ENCODE measurements at places on chromosomes 13 and 19.
A peak's percentile ranks its signal among the peaks of the same experiment; 100 is the strongest.

GRCh38 chr19:31392464-31392863, 43.2 kb upstream of the TSHZ3 start:
- no peak for DNase-seq

GRCh38 chr19:10852098-10852800, 4.0 kb downstream of the C19orf38 start:
- DNase-seq, result no peak

- peak; percentile 58 for DNase-seq
These were observed at the start of gene PHLDB3 for GRCh38 chr19:43504426-43505185. TSS of gene PHLDB3 (minus strand) at chr19:43504746. CDS start at chr19:43504118, 628 bp downstream.

DNA sequence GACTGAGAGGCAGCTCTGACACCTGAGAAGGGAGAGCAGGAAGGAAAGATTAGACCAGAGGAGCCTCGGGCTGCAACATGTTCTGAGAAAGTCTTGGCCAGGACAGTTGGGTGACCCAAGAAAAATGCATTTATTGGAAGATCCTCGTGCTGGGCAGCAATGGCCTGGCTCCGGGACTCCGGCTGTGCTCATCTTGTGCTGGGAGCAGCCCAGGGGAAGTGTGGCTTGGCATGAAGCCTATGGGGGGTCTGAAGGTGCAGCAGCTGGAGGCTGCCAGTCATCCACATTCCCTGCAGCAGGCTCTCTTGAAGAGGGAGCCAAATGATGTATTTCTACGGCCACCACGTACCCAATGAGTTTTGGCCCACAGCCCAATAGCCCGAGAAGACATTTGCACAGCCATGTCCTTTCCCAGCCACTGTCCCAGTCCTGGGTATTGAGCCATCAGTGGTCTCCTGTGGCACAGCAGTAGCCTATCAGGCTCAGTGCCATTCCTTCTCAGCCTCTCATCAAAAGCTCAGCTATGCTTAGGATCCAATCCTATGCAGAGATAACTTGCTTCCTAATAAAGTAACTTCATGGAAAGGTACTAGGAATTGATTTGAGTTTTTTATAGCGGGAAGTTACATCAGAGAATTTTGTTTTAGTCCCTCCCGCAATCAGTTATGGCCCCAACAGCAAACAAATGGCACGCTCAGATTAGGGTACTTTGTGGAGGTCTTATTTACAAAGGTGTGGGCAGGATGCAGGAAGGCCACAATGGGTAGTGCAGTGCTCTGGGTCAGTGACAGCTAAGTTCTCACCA, 76.0 kb upstream of the MEDAG start:
- no peak for DNase-seq

GRCh38 chr19:29667901-29668341, 2.7 kb downstream of the PLEKHF1 start:
- DNase-seq, result peak; percentile 62

DNA sequence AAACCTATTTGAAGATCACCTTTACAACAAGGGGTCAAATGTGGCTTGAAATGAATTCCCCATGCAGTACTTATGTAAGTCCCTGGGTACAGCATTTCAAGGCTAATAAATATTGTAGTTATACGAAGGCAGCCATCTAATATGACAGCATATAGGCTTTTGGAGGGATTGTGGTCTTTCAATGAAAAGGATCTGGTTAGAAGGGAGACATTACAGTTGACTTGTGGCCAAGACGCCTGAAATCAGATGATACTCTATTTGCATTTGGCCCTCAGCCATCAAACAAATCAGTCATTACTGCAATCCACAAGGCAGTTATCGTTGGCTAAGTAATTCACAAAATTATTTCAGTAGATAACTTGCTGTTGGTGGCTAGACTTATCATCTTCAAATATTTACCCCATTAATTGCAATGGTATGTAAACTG, 242.7 kb downstream of the DCLK1 start:
- DNase-seq, result no peak

GRCh38 chr13:57123681-57124080, 17.0 kb upstream of the PRR20A start:
- no peak for DNase-seq

GRCh38 chr19:16871871-16872270, 16.9 kb upstream of the F2RL3 start:
- DNase-seq, result no peak

DNA sequence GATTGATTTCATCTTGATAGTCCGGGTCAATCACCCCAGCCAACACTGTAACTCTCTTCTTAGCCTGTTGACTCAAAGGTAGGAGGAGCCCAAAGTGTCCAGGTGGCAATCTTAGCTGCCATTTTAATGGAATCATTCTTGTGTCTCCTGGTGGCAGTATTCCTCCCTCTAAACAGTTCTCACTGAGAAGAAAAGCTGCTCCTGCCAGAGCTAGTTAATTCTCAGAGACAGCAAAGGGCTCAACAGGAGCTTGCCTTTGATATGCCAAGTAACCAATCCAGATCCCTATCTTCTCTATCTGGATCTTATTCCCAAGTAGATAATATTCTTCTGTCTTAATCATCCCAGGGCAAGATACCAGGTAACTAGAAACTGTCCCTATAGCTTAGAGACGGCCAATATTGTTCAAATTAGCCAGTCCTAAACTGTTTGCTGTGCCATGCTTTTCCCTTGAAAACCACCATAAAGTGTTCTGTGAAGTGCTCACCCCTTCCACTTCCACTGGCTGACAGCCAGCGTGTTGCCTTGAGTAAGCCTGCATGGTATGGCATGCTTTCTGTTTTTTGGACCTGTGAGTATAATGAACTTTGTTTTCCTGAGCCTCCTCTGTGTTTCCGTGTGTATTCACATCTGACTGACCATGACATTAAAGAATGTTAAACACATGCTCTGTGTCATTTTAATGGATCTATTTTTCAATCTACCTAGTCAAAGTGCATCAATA, 463.7 kb upstream of the SLITRK5 start:
- no peak for DNase-seq

- no peak for DNase-seq
These were observed 9.0 kb downstream of the LMO7 start for GRCh38 chr13:75645141-75645540.

DNA sequence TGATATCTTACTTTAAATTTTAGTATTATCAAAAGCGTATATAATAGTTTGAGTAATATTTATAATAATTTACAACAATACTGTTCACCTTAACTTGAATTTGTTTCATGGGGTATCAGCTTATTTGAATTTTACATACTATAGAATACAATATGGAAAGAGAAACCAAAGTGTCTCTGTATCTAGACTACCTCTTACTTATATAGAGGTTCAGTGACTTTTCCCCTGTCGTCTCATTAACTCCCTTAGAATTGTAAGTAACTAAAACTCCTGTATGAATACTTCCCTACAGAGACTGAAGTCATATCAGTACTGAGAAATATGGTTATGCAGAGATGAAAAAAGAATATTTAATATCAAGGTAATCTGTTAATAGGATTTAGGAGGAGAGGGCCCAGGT, 26.8 kb downstream of the COG6 start:
- no peak for DNase-seq

DNA sequence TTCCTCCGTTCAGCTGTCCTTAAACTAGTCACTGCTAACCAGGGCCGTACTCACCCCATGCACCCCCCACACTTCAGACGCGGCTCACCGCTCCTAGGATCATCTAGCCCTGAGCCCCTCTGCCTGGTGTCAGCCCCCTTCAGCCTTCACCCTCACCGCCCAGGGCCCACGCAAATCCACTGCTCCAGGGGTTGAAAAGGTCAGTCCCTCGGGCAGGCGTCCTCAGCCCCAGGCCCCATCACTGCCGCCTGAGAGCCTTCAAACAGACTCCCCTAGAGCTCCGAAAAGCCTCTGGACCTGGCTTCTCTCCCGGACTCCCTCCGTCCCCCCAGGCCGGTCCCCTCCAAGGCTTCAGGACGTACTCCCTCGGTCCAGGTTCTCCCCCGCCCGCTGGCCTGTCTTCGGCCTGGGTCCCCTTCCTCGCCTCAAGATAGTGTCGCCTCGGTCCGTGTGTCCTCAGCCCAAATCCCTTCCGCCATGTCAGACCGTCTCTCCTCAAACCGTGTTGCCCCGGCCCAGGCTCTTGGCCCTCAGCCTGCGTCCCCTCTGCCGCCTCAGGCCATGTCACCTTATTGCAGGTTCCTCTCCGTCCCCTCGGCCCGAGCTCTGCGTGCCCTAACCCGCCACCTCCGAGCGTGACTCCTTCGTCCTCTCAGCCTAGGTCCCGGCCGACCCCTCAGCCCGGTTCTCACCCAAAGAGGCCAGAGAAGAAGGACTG, 553 bp downstream of the NAPA start:
- DNase-seq, result no peak

DNA sequence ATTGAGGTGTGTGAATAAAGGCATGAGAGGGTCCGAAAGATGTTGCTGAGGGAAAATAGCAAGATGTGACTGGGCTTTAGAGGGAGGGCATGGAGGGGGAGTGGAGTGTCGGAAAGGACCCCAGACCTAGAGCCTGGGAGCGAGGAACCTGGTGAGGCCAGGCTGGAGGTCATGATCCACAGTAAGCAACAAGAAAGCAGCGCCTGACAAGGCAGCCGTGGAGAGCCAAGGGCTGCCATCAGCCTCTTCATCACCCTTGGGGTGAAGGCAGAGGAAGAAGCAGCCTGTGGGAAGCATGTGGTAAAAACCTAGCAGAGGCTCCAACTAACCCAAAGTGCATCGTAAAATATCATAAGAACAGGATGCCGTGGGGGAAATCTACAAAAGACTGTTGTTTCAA, 162.8 kb upstream of the SOX1 start:
- DNase-seq, result no peak

GRCh38 chr19:32362318-32362691, 16.9 kb downstream of the ZNF507 start:
- no peak for DNase-seq

DNA sequence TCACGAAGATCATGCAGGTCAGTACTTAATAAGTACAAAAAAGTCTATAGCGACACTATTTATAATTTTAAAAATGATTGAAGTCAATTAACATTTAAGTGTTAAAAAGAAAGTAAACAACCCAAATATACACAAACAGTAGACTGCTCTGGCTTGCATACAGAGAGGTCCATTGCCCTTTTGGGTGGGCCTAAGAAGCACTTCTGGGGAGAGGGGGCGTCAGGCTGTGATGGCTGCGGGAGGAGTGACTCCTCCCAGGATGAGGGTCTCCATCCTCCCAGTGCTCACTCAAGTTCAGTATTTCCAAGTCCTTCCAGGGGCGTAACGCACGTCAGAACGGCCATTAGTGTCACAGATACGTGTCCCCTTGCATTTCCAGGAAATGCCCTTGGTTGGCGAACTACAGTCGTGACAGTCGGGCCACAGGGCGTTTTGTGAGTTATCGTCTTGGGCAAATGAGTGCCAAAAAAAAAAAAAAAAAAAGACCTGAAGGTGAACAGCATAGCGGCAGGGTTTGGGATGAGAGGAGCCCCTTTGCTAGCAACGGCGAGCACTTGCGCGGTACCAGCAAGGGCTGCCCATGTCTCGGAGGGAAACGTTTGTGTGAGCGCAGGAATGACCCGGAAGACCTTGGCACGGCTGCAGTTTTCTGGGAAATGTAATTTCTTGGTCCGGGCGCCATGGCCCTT, at the start of gene SCGB2B2:
SCGB2B2 (minus strand) TSS at position 463 of the 689 bp plus-strand sequence. CDS start 82,596 bp downstream, outside the sequence.
- peak; percentile 65 for DNase-seq

- DNase-seq, result no peak
These were observed 155.3 kb upstream of the LSM14A start for GRCh38 chr19:34017024-34017423.

DNA sequence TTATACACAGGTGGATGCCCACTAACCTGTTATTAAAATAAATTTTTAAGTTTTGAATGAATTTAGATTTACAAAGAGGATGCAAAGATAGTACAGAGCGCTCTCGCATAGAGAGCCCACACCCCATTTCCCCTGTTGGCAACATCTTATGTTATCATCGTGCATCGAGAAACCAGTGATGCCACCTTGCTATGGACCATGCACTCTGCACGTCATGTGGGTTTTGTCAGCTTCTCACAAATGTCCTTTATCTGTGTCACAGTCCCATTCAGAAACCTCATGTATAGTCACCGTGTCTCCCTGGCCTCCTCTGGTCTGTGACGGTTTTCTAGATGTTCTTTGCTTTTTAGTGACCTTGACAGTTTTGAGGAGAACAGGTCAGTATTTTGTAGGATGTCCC, 60.0 kb downstream of the ING1 start:
- no peak for DNase-seq

GRCh38 chr19:49196527-49197240, 39.1 kb downstream of the TRPM4 start:
- no peak for DNase-seq

DNA sequence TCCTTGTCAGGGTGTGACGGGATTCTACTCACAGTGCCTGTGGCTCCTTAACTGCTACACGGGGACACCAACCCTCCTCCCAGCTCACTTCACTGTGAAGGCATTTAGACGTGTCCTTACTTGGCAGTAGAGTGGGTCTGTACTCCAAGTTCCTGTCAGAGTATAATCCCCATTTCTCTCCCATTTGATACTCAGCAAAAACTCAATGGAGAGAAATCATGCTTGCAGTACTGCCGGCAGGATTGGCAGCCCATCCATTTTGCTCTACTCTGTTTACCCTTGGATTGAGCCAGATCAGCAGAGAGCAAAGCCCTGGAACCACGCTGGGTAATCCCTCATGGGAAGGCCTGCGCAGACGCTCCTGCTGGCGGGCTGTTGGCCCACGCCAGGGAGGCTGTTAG, 28.9 kb downstream of the ARL11 start:
- no peak for DNase-seq

GRCh38 chr13:111161601-111162600, 46.8 kb downstream of the ARHGEF7 start:
- no peak for DNase-seq

- DNase-seq, result no peak
These were observed 512.8 kb downstream of the UQCRFS1 start for GRCh38 chr19:28700176-28700575.

- DNase-seq, result no peak
These were observed 86.7 kb upstream of the TNFSF11 start for GRCh38 chr13:42487221-42487620.

DNA sequence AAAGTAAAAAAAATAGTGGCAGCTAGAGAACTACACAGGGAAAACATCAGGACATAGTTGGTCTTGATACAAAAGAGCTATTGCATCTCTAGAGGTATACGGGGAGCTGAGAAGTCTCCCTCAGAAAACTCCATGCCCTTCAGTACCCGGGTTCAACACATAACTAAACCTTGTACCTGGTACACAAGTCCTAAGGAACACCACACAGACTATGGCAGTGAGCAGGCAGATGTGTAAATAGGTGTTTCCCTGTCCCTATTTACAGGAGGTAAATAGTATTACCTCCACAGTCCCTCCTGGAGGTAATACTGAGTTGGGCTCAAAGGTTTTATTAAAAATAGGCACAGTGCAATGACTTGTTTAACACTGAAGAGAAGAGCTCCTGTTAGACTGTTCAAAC, 5.9 kb downstream of the FGF14 start:
- DNase-seq, result no peak

Data from CD4-positive, alpha-beta T cell treated with Interferon gamma for 1 hour (primary cell).